ENCODE measurements at places on chromosomes 16 and 17.

DNA sequence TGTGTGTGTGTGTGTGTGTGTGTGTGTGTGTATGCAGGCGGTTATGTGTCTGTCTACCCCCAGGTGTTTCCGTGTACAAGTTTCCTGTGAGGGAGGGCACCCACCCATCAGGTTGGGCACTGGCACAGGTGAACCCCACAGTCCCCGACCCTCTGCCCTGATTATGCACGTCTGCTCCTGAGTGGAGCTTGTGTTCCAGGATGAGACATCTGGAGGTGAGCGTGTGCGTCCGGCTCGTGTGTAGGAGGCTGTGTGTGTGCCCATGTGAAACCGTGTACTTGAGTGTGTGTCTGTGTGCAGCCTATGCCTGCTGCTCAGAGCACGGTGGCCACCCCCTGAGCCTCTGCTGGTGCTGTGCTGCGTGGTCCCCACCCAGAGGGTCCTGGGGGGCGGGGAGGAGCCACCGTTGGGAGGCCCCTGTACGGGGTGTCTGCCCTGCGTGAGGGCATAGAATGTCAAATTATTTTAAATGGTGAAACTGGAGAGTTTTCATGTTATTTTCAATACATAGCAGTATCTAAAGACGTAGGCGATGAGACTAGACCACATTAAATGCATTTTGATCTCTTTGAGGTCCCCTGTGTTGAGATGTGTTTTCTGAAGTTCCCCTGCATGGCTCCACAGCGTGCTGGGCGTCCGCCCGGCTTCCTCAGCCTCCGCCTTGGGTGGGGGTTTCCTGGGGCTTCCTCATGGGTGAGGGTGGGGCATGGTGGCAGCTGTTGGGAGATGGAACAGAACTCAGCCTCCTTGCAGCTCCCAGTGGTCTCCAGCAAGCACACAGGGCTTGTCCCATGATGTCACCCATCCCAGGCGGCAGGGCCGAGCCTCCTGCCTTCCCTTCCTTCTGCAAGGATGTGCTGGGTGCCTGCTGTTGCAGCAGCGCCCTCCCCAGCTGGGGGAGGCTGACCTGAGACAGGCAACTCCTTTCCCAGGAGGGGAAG, 43.4 kb downstream of the KCNJ12 start:
- DNase-seq, result no peak

GRCh38 chr16:8739989-8740704, 57.3 kb downstream of the TMEM186 start:
- DNase-seq, result no peak

- DNase-seq, result no peak
These were observed 249.2 kb downstream of the FOXL1 start for GRCh38 chr16:86827521-86827920.

- no peak for DNase-seq
These were observed 132.2 kb downstream of the FTO start for GRCh38 chr16:53836142-53836541.

DNA sequence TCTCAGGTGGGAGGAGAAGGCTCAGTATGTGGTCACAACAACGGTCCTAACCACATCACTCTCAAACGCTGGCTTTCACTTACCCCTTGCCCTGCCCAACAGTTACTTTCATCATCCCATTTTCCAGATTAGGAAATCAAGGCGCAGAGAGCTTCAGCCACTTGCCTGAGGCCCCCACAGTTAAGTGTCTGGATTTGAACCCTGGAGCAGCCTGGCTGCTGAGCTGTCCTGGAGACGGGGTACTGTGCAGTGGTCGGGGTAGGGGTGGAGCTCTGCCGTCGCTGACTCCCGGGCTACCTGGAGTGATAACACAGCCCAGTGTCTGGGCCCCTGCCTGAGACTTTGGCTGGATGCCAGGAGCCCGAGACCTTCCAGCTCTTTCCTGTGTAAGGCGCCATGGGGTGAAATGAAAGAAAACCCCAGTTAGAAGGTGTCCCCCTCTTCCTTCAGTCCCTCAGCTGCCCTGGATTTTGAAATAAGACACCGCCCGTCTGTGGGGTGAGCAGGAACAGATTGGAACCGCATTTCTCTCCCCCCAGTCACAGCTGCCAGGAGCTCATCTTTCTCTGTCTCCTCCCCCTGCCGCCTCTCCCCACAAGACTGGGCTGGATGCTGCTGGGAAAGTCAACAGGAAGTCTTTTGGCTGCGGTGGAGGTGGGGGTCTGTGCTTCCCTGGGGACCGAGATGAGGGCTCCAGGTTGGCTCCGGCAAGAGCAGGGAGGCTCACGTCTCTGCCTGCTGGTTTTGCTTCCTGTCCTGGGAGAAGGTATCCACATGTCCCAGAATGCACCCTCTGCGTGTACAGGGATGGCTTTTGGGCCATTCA, 280.2 kb downstream of the SEC14L1 start:
- DNase-seq, result peak; percentile 93

DNA sequence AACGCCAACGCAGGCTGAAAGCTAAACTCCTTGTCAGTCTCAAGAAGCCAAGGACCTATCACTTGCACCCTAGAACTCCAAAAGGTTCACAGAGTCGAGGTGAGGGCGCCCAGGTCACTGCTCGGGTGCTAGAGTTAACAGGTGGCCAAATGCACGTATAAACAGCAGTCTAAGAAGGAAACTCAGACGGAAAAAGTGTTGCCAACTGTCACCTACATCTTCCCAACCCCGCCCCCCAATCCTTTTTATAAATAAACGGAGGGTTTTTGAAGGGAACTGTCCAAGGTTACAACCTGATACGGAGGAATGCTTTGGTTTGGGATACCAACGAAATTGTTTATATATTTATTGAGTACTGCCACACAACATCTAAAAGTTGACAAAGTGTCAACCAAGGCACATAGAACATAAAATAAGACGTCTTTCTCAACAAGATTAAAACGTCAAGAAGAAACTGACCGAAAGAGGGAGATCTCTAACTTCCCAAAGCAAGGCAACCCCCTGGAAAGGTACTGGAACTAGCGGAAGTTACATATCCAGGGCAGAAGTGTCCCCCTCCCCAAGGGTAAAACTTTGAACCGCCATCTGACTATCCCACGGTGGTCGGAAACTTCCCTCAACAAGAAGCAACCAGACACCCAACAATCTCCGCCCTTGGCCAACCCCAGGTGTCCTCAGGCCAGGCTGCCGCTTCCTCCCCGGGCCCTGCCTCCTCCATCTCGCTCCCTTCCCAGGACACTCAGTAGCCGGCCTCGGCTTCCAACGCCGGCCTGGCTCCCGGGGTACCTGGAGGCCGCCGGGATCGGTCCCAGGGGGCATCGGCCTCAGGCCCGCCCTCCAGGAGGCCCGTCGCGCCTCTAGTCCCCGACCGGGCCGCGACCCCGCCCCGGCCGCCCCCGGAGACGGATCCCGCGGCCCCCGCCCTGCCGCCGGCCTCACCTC, 982 bp downstream of the SPAG9 start:
- DNase-seq, result peak; percentile 58

- DNase-seq, result no peak
These were observed 16.1 kb upstream of the GSDMA start for GRCh38 chr17:39946551-39947330.
